ENCODE measurements at places on chromosomes 7 and 10.

DNA sequence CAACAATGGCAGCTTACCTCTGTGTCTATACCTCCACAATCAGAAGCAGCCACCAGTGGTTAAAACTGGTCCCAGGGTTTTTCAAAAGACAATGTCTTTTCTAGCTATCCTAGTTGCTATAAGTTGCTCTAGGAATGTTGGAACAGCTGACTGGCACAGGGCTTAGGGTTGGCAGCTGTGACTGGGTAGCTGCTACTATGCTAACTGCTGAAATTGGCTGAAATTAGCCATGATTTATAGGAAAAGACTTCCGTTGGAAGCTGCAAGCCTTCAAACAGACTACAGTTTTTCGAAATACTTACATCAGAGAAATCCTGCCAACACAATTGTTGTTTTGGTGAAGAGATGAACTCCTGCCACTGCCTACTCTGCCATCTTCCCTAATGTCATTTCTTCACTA, 102.3 kb downstream of the MKX start:
- no peak for DNase-seq

GRCh38 chr7:2483494-2483893, 7.3 kb upstream of the GRIFIN start:
- DNase-seq, result no peak

DNA sequence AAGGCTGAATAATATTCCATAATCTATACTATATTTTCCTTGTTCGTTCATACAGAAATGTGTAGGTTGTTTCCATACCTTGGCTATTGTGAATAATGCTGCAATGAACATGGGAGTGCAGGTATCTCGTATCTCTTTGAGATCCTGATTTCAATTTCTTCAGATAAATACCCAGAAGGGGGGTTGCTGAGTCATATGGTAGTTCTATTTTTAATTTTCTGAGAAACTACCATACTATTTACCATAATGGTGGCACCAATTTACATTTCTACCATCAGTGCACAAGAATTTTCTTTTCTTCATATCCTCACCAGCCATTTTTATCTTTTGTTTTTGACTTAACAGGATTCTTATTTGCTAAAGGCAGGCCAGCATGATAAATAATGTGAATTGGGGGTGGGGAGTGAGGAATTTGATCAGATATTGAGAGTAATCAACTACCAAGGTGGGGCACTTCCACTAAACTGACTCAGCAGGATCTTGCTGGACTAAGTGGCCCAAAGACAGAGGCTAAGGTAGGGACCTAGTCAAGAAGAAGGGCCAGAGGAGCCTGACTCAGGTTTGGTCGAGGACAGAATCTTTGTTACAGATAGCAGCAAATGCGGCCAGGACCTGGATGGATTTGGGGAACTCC, 21.5 kb upstream of the CCSER2 start:
- no peak for DNase-seq

- DNase-seq, result peak; percentile 13
Measured at GRCh38 chr7:133491846-133492652, 239.2 kb downstream of the EXOC4 start.

- DNase-seq, result peak; percentile 80
Measured at GRCh38 chr7:32957326-32958045, at the start of gene FKBP9. Gene FKBP9, plus strand, starts transcription at chr7:32957440. Its CDS starts 134 bp downstream, at chr7:32957574.

- peak; percentile 72 for DNase-seq
Measured at GRCh38 chr10:52951824-52952223, 179.2 kb upstream of the MBL2 start.

DNA sequence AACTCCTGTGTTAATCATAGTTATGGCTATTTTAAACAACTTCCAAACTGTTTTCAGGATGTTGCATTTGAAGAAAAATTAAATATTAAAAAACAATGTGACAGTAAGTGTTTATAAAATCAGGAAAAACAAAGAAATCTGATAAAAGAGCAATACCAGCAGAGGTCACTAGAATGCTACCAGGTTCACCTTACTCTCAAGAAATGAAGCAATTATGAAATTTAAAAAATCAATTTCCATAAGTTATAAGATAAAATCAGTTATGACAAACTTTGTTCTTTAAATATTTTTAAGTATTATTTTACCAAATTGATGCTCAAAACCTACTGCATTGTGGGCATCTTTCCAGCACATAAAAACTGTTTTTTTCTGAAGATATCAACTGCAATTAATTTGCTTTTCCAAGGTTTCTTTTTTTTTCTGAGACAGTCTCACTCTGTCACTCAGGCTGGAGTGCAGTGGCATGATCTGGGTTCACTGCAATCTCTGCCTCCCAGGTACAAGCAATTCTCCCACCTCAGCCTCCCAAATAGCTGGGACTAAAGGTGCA, 50.7 kb upstream of the RHEB start:
- DNase-seq, result peak; percentile 56

GRCh38 chr7:34757570-34758110, 99.6 kb downstream of the NPSR1 start:
- no peak for DNase-seq

DNA sequence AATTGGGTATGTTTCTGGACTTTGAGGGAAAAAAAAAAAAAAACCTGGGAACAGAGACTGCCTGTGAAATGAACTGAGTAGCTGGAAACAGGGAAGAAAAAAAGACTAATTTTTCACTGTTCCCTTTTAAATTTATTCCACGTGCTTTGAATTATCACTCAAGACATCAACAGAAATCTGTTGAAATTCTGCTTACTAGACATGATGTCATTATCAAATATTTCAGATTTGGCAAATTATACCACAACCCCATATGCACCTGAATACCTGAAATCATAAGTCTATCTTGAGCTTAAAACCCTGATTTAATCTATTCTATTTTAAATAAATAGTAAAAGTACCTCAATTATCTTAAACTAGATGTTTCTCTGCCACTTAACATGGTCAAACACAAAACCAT, 5.0 kb upstream of the REEP3 start:
- DNase-seq, result no peak

GRCh38 chr7:26198133-26198780, 2.3 kb downstream of the HNRNPA2B1 start:
- no peak for DNase-seq

DNA sequence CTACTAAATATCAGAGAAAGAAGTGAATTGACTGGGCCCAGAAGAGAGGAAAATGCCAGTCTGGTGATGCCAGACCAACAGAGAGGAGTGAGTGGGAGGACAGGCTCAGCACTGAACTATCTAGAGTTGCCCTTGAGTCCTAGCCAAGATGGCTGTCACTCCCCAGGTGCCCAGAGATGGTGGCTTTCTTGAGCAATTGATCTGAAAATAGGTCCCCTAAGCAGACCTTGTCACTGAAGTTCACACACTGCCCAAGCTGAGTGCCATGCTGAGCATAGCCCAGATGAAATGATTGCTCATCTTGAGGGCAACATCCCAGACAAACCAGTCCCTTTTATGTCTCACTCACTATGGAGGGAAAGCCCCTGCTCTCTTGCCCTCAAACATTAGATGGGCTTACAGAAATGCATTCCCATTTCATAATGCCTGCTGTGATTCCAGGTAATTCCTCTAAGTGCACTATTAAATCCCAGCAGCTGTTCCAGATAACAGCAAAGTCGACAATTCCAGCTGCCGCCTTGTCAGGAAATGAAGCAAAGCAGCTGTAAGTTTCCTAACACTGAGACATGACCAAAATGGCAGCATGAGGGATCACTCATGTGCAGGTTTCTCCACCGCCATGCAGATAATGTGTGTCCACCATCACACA, 329.4 kb downstream of the KCNMA1 start:
- DNase-seq, result no peak

DNA sequence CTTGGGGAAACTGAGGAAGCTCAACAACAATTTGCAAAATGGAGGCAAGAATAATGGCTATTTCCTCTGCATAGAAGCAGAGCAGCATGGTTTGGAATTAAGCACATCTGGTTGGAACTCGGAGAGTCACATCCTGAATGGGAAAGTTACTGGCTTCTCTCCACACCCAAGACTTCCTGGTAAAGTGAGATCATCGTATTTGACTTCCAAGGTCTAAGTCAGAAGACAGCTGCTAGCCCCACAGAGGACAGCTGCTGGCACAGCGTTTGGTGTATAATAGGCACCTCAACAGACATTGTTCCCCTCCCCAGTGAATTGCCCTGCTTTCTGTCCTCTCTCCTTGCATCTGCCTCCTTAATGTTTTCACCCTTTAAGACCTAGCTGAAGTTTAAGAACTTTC, 37.0 kb upstream of the NRF1 start:
- peak; percentile 56 for DNase-seq

- no peak for DNase-seq
Measured at GRCh38 chr7:22610263-22610662, 110.3 kb upstream of the STEAP1B start.
